ENCODE measurements at places on chromosomes 1 and 21. TPM values are rescaled to one million over a fixed set of nuclear protein-coding genes. Genes with fewer than 3 reads are reported as not detected.

DNA sequence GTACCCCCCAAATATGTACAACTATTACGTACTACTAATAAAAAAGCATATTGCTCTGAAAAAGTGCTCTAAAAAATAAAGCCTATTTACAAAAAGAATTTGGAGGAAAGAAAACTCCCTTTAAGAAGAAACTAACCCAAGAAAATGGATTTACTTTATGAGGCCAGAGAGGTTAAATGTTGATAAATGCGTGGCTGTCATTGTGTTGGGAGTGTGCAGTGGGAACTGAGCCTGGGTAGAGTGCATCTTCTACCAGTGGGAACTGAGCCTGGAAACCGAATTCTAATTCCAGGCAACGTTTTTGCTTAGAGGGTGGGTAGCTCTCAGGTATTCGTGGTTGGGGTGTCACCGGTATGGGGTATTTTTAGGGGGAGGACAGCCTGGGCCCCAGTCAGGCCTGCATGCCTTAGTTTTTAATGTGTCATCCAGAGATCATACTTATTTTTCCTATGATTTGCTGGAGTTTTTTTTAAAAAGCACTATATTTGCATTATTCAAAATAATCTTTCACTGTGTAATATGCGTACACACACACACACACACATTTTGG, 24.1 kb upstream of the RNF187 start:
- no peak for DNase-seq

The OR2T1 gene
- total RNA-seq: not detected

DNA sequence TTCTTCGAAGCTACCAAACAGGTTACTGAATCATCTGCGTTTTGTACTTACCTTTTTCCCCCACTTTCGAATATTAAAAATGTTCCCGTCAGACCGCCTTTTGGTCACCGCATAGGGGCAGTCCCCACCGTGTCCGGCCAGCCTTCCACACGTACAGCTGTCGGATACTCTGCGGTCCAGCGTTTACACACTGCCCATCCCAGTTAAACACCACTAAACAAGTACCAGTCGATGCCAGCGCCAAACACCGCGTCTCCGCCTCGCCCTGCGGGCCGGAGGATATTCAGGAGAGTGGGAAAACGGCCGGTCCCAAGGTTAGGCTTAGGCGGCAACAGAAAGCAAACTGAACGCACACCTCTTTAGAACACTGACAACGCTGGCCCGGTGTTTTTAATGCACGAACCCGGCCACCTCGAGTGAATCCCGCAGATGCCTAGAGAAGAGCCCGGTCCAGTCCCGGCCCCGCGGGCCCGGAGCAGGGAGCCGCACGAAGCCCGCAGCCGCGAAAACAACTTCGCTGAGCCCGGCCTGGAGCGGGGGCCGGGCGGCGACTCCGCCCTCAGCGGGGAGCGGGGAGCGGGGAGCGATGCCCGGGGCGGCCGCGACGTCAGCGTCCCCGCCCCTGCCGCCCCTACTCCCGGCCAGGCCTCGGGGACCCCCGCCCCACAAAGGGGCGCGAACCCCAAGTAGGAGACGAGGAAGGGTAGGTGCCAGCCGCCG, 730 bp upstream of the PHF13 start:
- no peak for DNase-seq

DNA sequence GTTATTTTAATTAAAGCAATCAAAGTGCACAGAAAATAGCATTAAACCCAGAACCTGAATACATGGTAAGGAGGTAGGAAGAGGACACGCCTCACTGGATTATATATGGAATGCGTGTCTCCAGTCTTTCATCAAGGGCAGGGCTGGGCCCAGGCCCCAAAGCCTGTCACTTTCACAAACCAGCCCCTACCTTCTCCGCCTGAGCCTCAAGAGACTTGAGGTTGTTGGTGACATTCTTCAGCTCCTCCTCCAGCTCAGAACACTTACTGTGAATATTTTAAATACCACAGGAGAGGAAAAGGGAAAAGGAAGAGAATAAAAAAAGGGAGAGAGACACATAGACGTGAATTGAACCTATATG, 16.3 kb upstream of the NUP210L start:
- DNase-seq: no peak

DNA sequence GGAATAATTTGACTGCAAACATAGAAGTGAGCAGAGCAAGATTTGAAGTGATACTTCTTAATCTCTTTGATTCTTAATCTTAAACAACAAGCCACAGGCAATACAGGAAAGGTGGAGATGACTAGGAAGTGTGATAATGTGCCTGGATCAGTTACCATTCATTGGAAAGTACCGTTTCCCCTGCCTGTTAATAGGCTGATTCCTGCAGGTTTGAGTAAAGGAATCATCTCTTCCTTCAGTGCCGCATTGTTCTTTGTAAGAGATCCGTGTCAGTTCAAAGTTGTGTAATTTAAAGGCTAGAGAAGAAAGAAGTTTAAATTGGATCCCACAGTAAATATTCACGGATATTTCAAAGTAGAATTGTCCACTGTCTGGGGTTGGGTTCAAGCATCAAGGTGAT, 43.5 kb upstream of the BCL10 start:
- no peak for DNase-seq

The ANKRD34A gene
- 0.94 TPM for total RNA-seq

DNA sequence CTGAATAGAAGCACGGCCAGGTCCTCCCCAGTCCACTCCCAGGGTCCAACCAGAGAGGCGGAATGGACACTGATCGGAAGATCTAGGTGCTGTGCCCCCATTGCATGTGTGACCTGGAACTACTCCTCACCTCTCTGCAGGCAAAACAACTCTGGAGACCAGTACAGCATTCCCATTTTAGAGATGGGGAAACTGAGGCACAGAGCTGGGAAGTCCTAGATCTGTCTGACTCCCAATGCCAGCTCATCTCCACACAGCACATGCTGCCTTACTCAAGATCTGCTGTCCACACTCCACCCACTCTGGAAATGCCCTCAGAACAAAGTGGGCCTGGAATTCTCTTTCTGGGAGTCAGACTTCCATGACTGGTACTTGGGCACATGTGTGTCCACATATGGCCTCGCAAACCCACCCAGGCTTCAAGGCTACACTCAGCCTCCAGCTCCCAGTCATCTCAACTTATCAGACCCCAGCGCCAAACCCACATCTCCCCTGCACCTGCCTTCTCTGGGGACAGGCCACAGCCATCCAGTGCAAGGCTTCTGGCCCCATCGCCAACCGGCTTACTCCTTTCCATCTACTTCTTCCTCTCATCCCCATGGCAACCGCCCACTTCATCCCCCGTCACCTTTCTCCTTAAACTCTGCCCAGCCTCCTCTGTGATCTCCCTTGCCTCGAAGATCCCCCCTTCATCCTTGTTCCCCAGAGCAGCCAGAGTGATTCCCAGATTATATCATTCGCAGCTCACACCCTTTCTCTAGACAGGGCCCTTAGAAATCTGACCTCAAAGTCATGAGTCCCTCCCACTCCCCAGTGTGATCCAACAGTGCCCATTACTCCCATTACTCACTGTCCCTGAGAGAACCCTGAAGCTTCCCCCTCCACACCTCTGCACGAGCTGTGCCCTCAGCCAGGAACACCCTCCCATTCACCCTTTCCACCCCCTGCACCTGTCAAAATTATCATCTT, 2.7 kb downstream of the COL8A2 start:
- DNase-seq: no peak

The SEMA4A gene
- 12.9 TPM for total RNA-seq

- no peak for DNase-seq
Measured at GRCh38 chr21:17853393-17854275, 34.5 kb upstream of the C21orf91 start.

DNA sequence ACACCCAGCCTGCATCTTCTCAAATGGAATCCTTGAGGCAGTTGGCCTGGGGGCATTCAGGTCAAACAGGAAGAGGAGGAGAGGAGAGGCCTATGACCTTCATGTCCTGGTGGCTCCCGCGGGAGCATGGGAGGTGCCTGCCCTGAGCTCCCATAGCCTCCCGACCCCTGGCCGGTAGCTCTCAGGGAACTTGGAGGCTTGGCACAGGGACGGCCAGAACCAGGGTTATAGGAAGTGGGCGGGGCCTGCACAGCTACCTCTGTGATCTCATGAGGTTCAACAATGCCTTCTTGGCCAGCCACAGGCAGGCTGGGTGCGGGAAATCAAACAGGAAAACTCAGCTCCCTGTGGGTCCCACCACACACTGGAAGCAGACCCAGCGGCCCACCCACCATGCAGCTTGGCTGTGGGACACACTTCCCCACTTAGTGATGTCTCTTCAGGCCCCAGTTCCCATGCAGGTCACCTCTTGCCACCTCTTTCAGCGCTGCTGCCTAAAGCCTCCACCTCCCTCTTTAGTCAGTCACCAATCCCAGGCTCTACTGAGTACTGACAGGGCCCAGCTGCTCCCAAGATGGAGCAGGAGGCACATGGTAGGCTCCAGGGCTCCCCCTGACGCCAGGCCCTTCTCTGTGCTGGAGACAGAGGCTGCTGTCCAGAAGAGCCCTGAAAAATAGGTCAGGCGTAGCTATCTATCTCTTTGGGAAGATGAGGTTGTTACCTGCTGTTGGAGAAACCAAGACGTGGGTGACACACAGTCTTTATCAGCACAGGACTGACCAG, at the start of gene SLFNL1:
Gene SLFNL1, minus strand, starts transcription at position 200 of the 783 bp plus-strand sequence. CDS start 1,065 bp downstream, outside the sequence.
- no peak for DNase-seq

The GPR161 gene
- 32.6 TPM for total RNA-seq

DNA sequence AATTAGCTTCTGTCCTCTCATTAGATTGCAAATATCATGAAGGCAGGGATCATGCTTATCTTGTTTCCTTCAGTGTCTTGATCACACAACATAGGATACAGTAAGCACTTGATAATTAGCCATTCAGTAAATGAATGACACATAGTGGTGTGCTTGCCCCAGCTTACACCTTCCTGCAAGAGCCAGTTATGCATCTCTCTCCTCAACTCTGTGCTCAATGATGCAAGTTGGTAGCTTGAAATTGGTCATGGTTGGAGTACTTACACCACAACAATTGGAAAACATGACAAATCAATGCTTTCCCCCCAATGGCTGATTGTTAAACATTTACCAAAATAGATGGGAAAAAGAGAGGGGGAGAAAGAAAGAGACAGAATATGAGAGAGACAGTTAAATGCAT, 129.2 kb downstream of the NUF2 start:
- DNase-seq: no peak

DNA sequence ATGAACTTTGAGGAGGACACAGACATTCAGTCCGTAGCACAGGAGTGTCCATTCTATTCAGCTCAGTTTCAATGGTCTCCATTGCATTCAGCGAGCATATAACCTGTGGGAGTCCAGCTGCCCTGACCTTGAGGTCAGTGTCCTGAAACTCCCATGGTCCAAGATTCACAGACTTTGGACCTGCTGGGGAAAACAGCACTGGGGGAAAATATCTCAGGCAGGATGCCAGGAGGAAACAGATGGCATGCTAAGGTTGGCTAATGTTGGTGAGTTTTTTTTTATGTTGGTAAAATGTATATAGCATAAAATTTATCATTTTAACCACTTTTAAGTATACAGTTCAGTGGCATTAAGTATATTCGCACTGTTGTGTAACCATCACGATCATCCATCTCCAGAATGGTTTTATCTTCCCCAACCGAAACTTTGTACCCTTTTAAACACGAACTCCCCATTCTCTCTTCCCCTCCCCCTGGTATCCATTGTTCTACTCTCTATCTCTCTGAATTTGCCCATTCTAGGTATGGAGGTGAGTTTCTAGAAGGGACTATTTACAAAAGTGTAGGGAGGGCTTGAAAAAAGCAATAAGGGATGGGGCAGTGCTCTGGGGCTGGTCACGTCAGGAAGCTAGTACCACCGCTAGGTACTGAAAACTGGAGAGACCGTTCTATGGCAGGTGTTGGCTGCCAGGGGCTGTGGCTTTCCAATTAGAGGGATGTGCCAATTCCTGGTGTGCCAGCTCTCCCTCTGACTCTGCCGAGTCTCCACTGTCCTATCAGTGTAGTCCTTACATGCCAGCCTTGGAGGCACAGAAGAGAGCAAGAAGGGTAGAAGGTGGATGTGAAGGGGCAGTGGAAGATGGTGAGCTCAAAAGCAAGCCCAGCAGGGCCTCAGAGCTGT, 85.3 kb downstream of the FOXD2 start:
- DNase-seq: no peak

DNA sequence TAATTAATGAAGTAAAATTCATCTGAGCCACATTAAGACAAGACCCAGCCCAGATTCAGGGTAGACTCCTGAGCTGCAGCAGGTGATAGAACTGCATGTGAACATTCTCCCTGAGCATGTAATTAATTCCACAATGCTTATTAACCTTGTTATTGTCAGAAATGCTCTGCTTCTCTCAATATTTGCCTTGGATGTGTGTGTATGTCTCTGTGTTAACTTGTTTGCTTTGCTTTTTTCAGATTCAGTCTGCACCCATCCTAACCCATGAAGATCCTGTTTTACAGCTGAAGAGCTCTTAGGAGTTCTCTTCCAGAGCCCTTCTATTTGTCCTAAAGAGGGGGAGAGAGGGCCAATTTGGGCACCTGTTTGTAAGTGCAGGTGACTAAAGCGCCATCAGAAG, 143.2 kb upstream of the BMP8A start:
- no peak for DNase-seq

The COL24A1 gene
- 0.33 TPM for total RNA-seq

- DNase-seq: no peak
Measured at GRCh38 chr1:37752213-37752582, 12.7 kb downstream of the EPHA10 start.

- DNase-seq: no peak
Measured at GRCh38 chr1:98906361-98906760, 98.3 kb downstream of the PLPPR5 start.

DNA sequence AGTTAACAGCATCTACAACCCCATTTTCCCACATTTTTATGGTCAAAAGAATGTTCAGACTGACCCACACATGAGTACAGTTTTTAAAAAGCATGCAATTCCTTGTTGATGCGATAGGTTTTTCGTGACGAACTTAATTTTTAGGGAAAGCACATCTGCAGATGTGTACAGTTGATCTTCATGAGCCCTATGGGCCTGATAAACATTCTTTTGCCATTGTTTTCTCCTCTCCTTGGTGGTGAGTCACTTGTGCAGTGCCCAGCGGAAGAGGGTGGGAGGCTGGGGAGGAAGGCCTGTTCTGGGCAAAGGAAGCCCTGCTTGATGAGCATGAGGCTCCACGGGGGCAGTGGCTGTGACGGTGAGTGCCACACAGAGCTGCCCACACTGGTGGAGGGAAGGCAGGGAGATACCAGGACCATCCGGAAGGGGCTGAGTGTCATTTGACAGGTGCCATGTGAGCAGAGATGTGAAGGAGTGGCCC, 5.3 kb downstream of the ARF1 start:
- no peak for DNase-seq

The CYP4X1 gene
- 0.31 TPM for total RNA-seq

The GABRD gene
- 2.0 TPM for total RNA-seq

DNA sequence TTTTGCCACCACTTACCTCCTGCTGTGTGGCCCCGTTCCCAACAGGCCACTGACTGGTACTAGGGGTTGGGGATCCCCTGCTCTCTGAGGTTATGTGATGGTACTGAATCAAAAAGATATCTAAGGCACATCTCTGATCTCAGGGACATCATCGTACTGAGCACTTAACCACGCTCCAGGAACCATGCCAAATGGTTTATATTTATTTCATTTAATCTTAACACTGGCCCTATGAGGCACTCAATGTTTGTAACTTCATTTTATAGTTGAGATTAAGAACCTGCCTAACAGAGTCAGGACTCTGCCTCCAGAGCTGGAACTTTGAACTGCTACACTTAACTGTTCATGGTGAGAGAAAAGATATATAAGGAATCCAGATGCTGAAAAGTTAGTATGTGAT, 98.0 kb upstream of the HP1BP3 start:
- DNase-seq: no peak

The LMNA gene
- 400 TPM for total RNA-seq

Measured in type B pancreatic cell (in vitro differentiated cells).